Endothelial cell of umbilical vein (primary cell): ENCODE measurements at places on chromosomes 4 and X. TPM values are rescaled to one million over a fixed set of nuclear protein-coding genes. Genes with fewer than 3 reads are reported as not detected.
A peak's percentile ranks its signal among the peaks of the same experiment; 100 is the strongest.

- no peak overlapping the region for H3K27ac ChIP-seq
- no peaks in the 10 kb centered on the region for H3K4me1 ChIP-seq
- H3K27me3 ChIP-seq, result no peaks in the 10 kb centered on the region
- DNase-seq, result no peak
- no peak overlapping the region for H3K4me3 ChIP-seq
- no peaks in the 10 kb centered on the region for H3K36me3 ChIP-seq
Measured at GRCh38 chr4:63851496-63851895, 557.8 kb downstream of the TECRL start.

The C4orf54 gene
- total RNA-seq, result not detected in 2 replicates

DNA sequence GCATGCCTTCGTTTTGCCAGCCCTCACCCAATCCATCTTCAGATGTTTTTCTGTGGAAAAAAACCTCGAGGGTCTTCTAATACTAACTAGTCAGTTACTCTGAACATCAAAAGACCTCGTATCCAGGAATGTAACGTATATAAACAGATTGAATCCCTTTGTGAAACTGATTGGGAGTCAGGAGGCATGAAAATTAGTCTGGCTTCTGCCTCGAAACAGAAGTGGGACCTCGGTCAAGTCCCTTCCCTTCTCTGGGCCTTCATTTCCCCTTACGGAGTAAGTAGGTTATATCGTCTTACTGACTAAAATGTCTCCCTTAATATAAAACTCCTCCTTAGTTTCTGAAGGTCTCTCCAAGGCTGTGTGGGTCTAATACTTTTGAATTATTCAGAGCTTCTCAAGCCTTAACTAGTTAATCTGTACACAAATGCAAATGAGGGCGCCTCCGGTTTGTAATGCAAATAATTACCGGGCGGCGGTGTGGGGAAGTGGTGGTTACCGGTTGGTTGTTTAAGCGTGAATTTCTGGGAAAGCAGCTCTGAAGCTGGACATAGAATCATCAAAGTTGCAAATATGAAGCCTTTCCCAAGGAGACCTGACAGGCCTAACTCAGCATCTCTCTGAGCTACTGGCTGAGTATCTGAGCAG is 11.4 kb upstream of the NKRF start:
- no peaks in the 10 kb centered on the region for H3K36me3 ChIP-seq
- peaks cover 7% of the 10 kb centered on the region for H3K4me1 ChIP-seq
- DNase-seq, result no peak
- no peak overlapping the region for H3K27ac ChIP-seq
- no peak overlapping the region for H3K4me3 ChIP-seq

DNA sequence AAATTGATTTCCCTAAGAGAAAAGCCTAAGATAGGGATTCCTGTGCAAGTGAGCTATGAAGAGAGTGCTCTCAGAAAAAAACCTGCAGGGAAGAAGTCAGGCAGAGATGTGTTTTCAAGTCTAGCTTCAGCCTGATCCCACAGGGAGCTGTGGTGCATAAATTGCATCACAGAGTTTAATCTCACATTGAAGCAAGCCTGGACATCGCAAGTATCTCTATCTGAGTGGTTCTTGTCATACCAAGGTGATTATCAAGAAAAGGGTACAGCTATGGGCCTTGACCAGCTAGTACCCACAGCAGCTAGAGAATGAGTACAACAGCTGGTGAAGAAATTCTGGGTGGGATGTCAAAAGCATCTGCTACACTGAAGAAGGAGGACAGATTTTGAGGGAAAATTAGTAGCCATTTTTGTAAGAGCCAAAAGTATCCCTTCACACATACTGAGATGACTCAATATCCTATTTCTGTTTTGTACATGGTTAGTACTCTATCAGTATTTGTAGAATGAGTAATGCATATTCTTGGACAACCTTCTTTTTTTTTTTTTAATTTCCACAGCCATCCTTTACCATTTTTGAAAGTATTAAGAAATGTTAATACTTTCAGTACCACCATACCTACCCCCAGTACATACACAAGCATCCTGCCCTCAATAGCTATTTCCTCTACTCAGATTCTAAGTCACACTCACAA is 708.9 kb downstream of the IL1RAPL1 start:
- no peaks in the 10 kb centered on the region for H3K27me3 ChIP-seq
- peak; percentile 23 for DNase-seq
- no peak overlapping the region for H3K4me3 ChIP-seq
- H3K27ac ChIP-seq, result no peak overlapping the region

The GPR50 gene
- total RNA-seq, result not detected in 2 replicates
